CD8-positive, alpha-beta memory T cell (primary cell): ENCODE measurements at places on chromosomes 2 and 18. TPM values are rescaled to one million over a fixed set of nuclear protein-coding genes. Genes with fewer than 3 reads are reported as not detected.

GRCh38 chr2:222434204-222434603 lies 9.9 kb downstream of the SGPP2 start:
- no peak overlapping the region for H3K27ac ChIP-seq
- no peak for DNase-seq
- H3K4me3 ChIP-seq: no peak overlapping the region
- no peaks in the 10 kb centered on the region for H3K27me3 ChIP-seq

- H3K36me3 ChIP-seq: peaks cover 10% of the 10 kb centered on the region
- no peaks in the 10 kb centered on the region for H3K27me3 ChIP-seq
- H3K27ac ChIP-seq: no peak overlapping the region
- DNase-seq: no peak
- H3K4me1 ChIP-seq: no peaks in the 10 kb centered on the region
These were observed 57.2 kb upstream of the RNU4ATAC start for GRCh38 chr2:121473512-121473911.

DNA sequence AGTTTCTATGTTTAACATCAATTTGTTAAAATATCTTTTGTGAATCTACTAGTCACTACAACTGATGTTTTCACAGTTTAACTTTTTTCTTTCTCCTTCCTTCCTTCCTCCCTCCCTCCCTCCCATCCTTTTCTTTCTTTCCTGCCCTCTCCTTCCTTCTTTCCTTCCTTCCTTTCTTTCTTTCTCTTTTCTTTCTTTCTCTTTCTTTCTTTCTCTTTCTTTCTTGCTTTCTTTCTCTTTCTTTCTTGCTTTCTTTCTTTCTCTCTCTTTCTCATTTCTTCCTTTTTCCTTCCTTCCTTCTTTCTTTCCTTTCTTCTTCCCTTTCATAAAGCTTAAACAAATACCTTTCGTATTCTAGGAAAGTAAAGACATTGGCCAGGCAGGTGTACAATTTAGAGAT lies 2083.0 kb upstream of the CELF4 start:
- no peaks in the 10 kb centered on the region for H3K4me1 ChIP-seq
- H3K27ac ChIP-seq: no peak overlapping the region
- no peak for DNase-seq
- no peaks in the 10 kb centered on the region for H3K27me3 ChIP-seq

- DNase-seq: no peak
- no peak overlapping the region for H3K4me3 ChIP-seq
- H3K36me3 ChIP-seq: no peaks in the 10 kb centered on the region
- no peaks in the 10 kb centered on the region for H3K4me1 ChIP-seq
- no peaks in the 10 kb centered on the region for H3K27me3 ChIP-seq
- no peak overlapping the region for H3K27ac ChIP-seq
These were observed 357.6 kb upstream of the KLHL29 start for GRCh38 chr2:23027396-23027795.

DNA sequence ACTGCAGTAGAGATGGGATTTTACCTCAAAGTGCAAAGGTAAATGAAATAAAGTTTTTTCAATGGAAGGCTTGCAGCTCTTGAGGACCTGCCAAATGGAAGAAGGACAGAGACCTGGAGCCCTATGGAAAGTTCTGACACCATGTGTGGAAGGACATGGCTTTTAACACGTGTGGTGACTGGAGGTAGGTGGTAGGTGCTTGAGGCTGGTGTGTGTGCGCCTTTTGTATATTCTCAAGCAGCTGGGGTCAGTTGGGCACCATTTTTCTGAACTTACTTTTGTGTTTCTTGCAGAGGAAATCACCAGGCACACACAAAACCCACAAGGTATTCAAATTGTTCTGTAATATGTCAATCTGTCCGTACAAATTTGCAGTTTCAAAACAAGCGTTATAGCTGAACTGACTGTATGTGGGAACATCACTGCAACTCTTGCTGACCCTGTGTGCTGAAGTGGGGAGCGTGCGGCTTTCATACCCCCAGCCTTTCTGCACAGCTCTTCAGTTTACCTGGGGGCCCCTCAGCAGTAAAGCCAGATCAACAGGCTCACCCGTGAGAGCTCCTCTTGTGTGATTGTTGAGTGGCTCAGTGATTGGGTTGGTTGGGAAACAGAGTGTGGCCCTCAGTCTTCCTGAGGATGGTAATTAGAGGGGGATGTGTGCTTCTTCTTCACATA lies 363 bp downstream of the GREB1 start:
- H3K27ac ChIP-seq: no peak overlapping the region
- DNase-seq: no peak
- H3K4me3 ChIP-seq: no peak overlapping the region
- no peaks in the 10 kb centered on the region for H3K27me3 ChIP-seq

DNA sequence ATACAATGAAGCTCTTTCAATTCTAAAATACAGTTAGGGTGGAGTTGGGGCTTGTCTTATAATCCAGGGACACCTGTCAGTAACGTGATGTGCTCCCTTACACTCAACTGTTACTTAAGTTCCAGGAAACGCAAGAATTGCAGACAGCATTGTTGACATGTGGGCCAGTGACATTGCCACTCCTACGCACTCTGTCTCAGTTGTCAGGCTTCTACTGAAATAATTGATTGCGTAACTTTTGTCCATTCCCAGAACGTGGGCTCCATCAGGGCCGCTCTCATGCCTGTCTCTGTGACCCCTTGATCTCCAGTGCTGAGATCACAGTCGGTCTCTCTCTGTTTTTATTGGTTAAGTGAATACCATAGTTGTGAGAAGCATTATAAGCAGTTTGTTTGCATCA lies 487.8 kb downstream of the GALR1 start:
- H3K4me1 ChIP-seq: no peaks in the 10 kb centered on the region
- H3K27me3 ChIP-seq: no peaks in the 10 kb centered on the region
- no peak overlapping the region for H3K27ac ChIP-seq
- DNase-seq: no peak
- H3K4me3 ChIP-seq: no peak overlapping the region

GRCh38 chr2:3466482-3466863 lies 52.9 kb downstream of the ADI1 start:
- H3K4me3 ChIP-seq: no peak overlapping the region
- H3K4me1 ChIP-seq: peaks cover 5% of the 10 kb centered on the region
- DNase-seq: no peak
- no peak overlapping the region for H3K27ac ChIP-seq
- no peaks in the 10 kb centered on the region for H3K27me3 ChIP-seq

DNA sequence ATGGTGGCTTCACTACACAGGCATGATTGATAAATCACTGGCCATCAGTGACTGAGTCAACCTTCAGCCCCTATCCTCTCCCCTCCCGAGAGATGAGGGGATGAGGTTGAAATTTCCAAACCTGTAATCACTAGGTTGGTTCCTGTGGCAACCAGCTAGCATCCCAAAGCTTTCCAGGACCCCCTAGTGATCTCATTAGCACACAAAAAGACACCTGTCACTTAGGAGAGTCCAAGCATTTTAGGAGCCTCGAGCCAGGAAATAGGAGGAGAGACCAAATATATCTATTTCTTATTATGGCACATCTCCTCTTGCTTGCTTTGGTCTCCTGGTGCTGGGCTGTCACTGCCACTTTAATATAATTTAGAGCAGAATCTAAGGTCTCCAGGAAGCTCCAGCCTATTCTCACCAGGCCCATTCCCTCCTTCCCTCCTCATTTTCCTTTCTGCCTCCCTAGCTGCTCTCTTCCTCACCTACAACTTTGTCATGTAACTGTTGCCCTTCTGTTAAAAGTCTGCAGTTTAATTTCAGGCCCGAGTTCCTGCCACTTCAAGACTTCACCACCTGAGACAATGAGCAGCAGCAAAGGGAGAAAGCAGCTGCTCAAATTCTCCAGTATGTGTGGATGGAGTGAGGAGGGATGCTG lies 33.2 kb upstream of the NAB1 start:
- H3K36me3 ChIP-seq: no peaks in the 10 kb centered on the region
- H3K4me1 ChIP-seq: no peaks in the 10 kb centered on the region
- H3K27ac ChIP-seq: no peak overlapping the region
- no peak for DNase-seq
- H3K27me3 ChIP-seq: no peaks in the 10 kb centered on the region

DNA sequence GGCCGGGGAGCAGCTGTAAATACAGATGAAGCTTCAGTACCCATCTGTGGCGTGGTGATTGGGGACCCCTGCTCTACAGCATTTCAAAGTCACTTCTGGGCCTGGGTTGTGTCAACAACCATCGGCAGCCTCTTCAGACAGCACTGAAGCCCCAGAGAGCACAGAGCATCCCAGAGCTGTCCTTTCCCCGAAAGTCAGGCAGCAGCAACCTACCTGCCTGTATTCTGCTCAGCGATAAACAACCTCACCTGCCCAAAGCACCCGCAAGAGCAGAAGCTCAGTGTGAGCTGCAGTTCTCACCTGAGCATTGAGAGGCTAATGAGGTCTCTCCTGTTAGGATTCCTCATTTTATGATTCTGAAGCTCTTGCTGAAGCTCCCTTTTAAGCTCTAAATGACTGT lies 19.3 kb downstream of the TRABD2A start:
- H3K27me3 ChIP-seq: no peaks in the 10 kb centered on the region
- peak overlapping the region; percentile 14 for H3K4me3 ChIP-seq
- H3K27ac ChIP-seq: no peak overlapping the region
- peaks cover 93% of the 10 kb centered on the region for H3K4me1 ChIP-seq
- DNase-seq: no peak
- H3K36me3 ChIP-seq: no peaks in the 10 kb centered on the region

DNA sequence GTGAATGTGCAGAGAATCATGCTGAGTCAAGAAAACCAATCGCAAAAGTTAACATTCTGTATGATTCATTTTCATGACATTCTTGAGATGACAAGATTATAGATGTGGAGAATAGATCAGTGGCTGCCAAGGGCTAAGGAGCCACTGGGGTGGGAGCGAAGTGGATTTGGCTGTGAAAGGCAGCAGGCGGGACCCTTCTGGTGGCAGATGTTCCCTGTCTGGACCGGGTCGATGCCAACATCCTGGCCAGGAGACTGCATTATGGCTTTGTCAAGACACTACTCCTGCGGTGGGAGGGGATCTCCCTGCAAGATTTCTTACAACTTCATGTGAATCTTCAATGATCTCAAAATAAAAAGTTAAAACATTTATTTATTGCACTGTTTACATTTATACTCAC lies 427.9 kb downstream of the GALR1 start:
- H3K27ac ChIP-seq: no peak overlapping the region
- H3K4me1 ChIP-seq: no peaks in the 10 kb centered on the region
- DNase-seq: no peak
- no peaks in the 10 kb centered on the region for H3K27me3 ChIP-seq

GRCh38 chr2:234732404-234733092 lies 219.3 kb upstream of the SH3BP4 start:
- H3K4me1 ChIP-seq: no peaks in the 10 kb centered on the region
- no peak overlapping the region for H3K4me3 ChIP-seq
- H3K27ac ChIP-seq: no peak overlapping the region
- H3K36me3 ChIP-seq: no peaks in the 10 kb centered on the region
- DNase-seq: no peak

- DNase-seq: no peak
- no peaks in the 10 kb centered on the region for H3K4me1 ChIP-seq
- no peaks in the 10 kb centered on the region for H3K27me3 ChIP-seq
- H3K4me3 ChIP-seq: no peak overlapping the region
- no peaks in the 10 kb centered on the region for H3K36me3 ChIP-seq
These were observed 46.8 kb upstream of the ANKRD62 start for GRCh38 chr18:12046751-12047335.

GRCh38 chr18:46278481-46279465 lies 174.6 kb downstream of the HAUS1 start:
- H3K4me3 ChIP-seq: no peak overlapping the region
- no peak for DNase-seq
- H3K36me3 ChIP-seq: no peaks in the 10 kb centered on the region
- no peak overlapping the region for H3K27ac ChIP-seq
- H3K27me3 ChIP-seq: no peaks in the 10 kb centered on the region

DNA sequence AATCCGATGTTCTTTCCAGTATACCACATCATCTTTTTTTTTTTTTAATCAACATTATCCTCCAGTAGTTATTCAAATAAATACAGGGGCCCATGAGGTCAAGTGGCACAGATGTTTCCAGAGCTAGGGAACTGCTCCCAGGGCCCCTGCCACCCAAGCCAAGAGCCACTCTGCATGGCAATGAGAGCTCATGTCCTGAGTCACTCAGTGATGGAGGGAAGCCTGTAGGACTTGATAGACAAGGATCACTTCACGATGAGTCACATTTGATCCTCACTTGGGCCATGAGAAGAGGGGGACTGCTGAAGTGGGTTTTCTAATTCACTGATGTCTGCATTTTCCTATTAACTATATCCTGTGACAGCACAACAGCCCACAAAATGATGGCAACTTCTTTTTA lies 127.0 kb upstream of the PKDCC start:
- H3K27me3 ChIP-seq: no peaks in the 10 kb centered on the region
- H3K4me3 ChIP-seq: no peak overlapping the region
- no peaks in the 10 kb centered on the region for H3K4me1 ChIP-seq
- no peak overlapping the region for H3K27ac ChIP-seq
- H3K36me3 ChIP-seq: no peaks in the 10 kb centered on the region

DNA sequence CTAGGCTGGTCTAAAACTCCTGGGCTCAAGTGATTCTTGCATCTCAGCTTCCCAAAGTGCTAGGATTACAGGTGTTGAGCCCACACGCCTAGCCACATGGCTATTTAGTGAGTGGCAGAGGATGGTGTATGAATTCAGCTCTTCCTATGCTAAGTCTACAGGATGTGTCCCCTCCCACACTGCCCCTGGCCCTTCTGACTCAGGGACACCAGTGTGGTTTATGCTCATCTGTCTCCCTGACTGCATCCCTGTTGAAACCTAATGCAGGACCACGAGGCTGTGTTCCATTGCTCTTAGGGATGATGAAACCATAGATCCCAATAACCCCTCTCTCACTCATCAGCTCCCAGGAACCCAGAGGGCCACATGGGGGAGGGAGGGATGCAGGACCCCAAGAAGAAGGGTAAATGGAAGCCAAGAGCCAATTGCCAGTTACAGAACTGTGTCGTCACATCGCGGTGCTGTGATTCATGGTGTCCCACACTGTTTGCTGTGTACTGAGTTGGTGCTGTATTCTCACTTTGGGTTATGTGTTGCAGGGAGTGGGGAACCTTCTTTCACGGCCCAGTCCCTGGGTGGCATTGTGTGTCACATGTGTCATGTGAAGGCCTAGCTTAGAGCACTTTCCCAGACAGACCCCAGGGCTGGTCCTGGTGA lies 102.9 kb upstream of the HAAO start:
- no peak overlapping the region for H3K4me3 ChIP-seq
- no peaks in the 10 kb centered on the region for H3K4me1 ChIP-seq
- H3K27me3 ChIP-seq: no peaks in the 10 kb centered on the region

GRCh38 chr2:207308519-207309224 lies 142.9 kb upstream of the KLF7 start:
- DNase-seq: no peak
- peaks cover 7% of the 10 kb centered on the region for H3K4me1 ChIP-seq
- H3K36me3 ChIP-seq: no peaks in the 10 kb centered on the region
- no peak overlapping the region for H3K4me3 ChIP-seq

- no peaks in the 10 kb centered on the region for H3K36me3 ChIP-seq
These were observed 220.9 kb upstream of the EPHA4 start for GRCh38 chr2:221792971-221793521.

UGT1A5 gene
- not detected for total RNA-seq

SH2D6 gene
- 0.63 TPM for total RNA-seq

SLC8A1 gene
- total RNA-seq: 0.15 TPM

IHH gene
- total RNA-seq: not detected

ALPG gene
- not detected for total RNA-seq

CYRIA gene
- total RNA-seq: 1.0 TPM

STON1 gene
- 0.89 TPM for total RNA-seq

TMEFF2 gene
- not detected for total RNA-seq
